Hypothalamus (tissue), 51 donors: ENCODE measurements at places on chromosomes 5 and 9.

GRCh38 chr5:50547303-50547702 lies 106.2 kb upstream of the EMB start:
- no peak for DNase-seq

DNA sequence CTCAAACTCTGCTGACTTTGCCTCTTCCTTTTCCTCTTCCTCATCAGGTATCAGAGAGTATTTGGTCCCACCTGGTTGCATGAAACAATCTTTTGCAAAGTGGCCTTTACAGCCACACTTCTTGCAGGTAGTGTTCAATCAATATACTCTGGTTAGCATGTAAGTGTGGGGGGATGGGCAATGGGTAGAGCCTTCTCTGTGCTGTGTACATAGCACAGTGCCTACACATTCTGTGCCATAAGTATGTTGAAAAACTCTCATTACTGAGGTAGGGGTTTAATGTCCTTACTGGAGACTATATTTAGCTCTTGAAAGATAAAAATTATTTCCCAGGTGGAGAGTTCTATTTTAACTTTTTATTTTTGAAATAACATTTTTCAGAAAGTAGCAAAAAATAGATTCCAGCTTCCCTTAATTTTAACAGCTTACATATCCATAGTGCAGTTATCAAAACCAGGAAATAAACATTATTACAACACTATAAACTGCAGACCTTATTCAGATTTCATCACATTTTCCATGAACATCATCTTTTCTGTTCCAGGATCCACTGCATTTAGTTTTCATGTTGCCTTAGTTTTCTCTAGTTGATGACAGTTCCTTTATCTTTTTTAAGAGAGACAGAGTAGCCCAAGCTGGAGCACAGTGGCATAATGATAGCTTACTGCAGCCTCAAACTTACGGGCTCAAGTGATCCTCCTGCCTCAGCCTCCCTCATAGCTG lies 15.1 kb downstream of the TTC1 start:
- DNase-seq: no peak

DNA sequence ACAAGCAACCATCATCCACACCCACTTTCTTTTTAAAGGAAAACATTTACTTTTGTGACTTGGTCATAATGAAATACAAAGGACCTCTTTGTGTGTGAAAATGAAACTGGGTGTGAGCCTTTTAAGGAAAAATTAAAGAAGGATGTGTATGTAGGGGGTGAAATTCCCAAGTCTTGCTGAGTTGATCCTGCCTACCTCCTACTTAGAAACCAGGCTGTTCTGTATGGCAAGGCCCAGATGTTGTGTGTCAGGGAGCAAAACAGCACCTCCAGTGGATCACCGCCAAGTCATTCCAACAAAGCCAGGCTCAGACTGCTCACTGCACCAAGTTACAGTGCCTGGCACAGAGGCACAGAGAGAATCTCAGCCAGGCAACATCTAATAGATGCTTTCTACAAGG lies 198.5 kb upstream of the FBN2 start:
- peak; percentile 37 for DNase-seq

GRCh38 chr5:176747670-176748072 lies 62.7 kb upstream of the UNC5A start:
- no peak for DNase-seq

- DNase-seq: no peak
Observed at GRCh38 chr5:158382473-158382872, 523.5 kb upstream of the CLINT1 start.

DNA sequence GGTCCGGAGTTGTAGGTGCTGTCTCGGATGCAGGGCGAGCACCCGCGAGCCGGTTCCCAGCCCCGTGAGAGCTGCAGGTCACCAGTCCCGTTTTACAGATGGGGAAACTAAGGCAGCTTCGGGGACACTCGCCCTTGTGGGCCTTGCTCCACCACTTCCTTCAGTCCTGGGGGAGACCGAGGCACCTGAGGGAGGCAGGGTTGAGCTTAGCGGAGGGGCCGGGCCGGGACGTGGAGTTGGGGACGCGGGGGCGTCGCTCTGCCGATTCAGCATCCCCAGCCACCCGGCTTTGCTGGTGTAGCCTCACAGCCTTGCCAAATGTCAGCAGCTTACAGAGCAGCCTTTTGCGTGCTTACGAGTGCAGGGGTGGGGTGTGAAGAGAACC lies 530 bp downstream of the BBLN start:
- no peak for DNase-seq

- no peak for DNase-seq
Observed at GRCh38 chr9:5617749-5618148, 11.2 kb upstream of the RIC1 start.

GRCh38 chr5:132821791-132822190 lies 8.7 kb downstream of the SHROOM1 start:
- DNase-seq: no peak

DNA sequence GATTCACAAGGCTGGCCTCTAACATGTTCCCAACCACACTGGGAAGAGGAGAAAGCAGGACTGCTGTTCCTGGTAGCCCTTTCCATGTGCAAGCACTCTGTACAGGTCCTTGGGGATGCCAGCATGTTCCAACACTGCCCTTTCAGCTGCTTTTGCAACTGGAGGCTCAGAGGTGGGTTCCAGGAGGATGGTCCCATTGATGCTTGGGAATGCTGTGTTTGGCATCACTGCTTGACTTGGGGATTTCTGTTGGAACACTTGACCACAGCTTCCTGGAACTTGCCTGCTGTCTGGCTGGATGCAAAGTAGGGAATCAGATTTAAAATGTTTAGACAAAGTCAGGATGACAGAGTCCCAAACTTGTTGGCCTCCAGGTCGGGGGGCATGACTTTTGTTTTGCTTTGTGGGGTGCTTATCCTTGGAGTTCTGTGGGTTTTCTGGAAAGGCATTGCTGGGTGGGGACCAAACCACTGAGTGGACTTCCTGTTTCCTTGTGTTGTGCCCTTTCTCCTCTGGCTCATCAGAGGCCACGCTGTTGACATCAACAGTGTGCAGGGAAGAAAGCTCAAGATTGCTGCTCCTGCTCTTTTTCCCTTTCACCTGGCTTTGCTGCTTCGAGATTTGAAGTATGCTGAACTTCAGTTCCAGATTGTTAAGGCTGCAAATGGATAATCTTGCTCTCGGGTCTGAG lies 148.5 kb upstream of the RPS23 start:
- DNase-seq: no peak

DNA sequence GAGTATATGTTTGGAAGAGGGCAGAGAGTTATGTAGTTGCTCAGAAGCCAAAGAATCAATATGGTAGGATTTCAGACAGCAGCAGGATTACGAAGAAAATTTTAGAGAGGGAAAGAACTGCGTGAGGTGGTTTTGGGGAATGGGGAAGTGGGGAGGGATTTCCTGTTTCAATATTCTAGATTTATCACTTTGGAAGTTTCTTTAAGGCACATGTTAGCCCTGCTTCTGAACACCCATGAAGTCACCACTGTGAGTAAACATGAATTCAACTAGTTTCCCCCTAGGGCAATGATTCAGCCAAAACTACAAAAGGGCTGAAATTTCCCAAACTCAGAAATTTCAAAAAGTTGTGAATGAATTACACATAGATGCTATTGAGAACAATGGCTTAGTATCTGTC lies 132.2 kb downstream of the EBF1 start:
- no peak for DNase-seq

DNA sequence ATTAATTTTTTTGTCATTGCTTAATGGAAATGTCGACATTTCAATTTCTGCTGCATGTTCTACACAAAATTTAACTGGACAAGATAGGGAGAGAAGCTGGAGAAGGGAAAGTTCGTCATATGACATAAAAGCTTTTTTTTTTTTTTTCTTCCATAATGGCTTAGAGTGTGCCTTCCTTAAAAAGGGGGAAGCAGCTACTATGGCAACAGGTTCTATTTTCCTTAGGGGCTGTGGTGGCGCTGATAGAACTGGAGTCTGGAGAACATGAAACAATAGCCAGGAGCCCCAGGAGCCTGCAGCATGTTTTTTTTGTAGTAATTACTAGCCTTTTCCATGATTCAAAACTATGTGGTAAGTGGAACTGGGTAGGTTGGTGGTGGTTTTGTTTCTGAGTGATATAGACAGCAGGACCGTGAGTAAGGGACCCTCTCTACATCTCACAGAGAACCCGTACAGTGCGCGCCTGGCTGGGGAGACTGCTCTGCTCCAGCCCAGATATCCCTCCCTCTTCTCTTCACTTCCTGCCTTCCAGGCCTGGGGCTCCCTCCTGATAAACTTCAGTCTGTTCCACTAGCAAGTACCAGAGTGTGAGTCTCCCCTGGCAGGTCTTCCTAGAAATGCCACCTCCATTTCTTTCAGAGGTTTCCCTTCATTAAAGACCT lies 301.6 kb downstream of the NR3C1 start:
- no peak for DNase-seq

DNA sequence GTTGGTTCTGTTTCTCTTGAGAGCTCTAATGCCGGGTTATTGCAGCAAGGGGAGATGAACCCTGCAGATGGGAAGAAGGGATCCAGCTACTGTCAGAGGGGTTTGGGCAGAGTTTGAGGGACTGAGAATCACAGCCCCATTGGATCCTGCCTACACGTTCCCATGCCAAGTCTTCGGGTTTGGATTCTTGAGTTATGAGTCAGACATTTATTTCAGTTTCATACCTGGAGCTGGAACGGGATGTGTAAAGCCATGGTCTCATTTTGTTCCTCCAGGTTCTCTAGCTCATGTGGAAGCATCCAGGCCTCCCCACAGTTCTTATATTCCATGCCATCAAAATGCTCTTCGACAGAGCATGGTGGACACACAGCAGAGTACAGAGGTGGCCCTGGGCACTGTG lies 275.4 kb upstream of the IRX4 start:
- no peak for DNase-seq

- DNase-seq: no peak
Observed at GRCh38 chr5:136382071-136382470, 16.7 kb upstream of the TRPC7 start.

GRCh38 chr5:150271923-150272322 lies 17.6 kb downstream of the CAMK2A start:
- no peak for DNase-seq

- no peak for DNase-seq
Observed at GRCh38 chr5:122877518-122877917, 32.1 kb downstream of the SNX24 start.

GRCh38 chr9:138053321-138053868 lies 175.8 kb downstream of the CACNA1B start:
- DNase-seq: no peak

GRCh38 chr9:86515221-86515620 lies 161.0 kb upstream of the TUT7 start:
- DNase-seq: no peak

DNA sequence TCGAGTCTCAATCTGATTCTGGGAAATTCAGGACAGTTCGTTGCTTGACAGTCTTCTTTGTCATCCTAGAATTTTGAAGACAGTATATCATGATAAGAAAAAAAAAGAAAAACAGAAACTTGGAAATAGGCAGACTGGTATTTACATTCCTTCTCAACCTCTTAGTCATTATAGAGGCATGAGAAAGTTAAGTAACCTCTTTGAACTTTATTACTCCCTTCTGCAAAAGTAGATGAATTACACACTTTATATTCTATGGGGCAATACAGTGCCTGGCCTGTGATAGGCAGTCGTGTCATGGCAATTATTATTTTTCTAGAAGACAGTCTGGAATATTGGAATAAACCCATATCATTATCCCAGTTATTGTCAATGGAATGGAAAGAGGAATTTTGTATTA lies 828.9 kb downstream of the TLR4 start:
- no peak for DNase-seq

DNA sequence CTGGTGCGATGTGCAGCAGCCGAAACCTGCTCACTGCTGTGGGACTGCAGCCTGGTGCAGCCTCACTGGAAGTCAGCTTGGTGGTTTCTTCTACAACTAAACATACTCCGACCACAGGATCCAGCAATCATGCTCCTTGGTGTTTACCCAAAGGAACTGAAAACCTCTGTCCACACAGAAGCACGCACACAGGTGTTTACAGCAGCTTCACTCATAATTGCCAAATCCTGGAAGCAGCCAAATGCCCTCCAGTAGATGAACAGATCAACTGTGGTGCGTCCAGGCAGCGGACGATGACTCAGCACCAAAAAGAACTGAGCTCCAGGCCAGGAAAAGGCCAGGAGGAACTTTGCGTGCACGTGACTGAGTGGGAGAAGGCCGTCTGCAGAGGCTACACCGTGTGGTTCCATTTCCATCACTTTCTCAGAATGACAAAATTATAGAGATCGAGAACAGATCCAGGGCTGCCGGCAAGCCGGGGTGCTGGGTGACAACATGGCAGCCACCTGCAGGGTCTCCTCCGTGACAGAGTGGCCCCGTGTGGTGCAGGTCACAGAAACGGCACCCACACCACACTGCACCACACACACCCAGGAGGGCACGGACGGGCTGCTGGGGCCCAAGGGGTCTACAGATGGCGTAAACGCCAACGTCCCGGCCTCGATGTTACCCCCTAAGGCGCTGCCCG lies 23.1 kb upstream of the NSMF start:
- DNase-seq: no peak

DNA sequence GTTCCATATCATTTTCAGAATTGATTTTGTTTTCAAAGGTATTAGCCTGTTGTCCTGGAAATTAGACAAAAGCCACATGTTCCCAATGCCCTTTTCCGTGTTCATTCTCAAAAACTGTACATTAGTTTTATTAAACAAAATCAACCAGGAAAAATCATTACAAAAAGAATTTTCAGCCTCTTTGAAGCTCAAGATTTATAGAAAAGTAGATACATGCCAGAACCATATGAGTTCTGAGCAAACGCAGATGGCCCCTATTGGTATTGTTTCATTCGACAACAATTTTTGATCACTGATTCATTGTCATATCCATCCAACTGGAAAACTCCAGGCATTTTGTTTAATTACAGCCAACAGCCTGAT lies 148.5 kb upstream of the GRAMD2B start:
- DNase-seq: no peak

DNA sequence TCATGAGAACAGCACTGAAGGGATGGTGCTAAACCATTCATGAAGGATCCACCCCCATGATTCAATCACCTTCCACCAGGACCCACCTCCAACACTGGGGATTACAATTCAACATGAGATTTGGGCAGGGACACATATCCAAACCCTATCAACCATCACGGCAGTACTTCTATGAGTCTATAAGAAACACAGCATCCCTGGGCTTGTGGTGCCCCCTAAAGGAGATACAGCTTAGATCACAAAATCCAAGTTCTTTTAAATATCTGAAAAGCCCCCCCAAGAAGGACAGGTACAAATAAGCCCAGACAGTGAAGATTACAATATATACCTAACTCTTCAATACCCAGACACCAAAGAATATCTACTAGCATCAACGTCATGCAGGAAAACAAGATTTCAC lies 233.7 kb upstream of the ADRA1B start:
- no peak for DNase-seq

GRCh38 chr9:90787771-90788460 lies 13.7 kb upstream of the SYK start:
- no peak for DNase-seq

GRCh38 chr5:137888466-137888862 lies 793 bp upstream of the PKD2L2 start:
- no peak for DNase-seq
